ENCODE measurements at places on chromosomes 1 and 21.

DNA sequence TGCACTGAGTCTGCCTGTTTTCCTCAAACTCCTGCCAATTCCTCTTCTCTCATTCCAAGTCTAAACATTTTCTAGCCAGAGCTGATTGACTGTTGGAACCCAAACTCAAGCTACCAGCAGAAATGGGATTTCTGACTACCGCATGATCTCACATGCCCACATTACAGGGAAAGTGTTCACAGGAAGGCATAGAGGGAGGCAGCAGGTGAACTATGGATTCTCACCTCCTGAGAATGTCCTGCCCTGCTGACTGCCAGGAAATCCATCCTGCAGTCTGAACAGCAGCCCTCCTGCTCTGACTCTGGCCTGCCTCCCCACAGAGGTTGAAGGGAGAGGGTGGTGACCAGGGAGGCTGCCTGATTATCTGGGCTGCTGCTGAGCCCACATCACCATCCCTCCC is 22.5 kb downstream of the IQGAP3 start:
- H3K4me3 ChIP-seq: no peak overlapping the region
- H3K27me3 ChIP-seq: no peaks in the 10 kb centered on the region
- peaks cover 3% of the 10 kb centered on the region for H3K4me1 ChIP-seq
- DNase-seq: no peak
- H3K27ac ChIP-seq: no peak overlapping the region

GRCh38 chr1:32208891-32209328 is at the start of gene DCDC2B:
Gene DCDC2B, plus strand, starts transcription at chr1:32209089. Its CDS starts 5 bp downstream, at chr1:32209094.
- no peak within 1 kb of the TSS for H3K4me3 ChIP-seq
- peaks cover 18% of the 10 kb centered on the region for H3K4me1 ChIP-seq
- peak within 1 kb of the TSS; percentile 48 for H3K27ac ChIP-seq
- DNase-seq: no peak
- H3K36me3 ChIP-seq: peaks cover 10% of the 10 kb centered on the region

DNA sequence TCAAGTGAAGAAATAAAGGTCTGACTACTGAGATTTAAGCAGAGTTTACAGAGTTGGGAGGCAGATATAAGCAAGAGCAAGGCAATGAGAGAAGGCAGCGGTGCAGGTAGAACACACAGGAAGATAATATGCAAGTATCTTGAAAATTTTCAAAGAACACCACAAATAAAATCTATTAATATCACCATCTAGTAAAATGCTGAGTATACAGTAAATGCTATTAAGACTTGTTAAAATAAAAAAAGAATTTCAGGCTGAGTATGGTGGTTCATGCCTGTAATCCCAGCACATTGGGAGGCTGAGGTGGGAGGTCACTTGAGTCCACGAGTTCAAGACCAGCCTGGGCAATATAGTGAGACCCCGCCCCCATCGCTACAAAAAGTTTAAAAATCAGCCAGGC is 20.0 kb downstream of the SORT1 start:
- H3K4me1 ChIP-seq: peaks cover 14% of the 10 kb centered on the region
- peaks cover 4% of the 10 kb centered on the region for H3K27me3 ChIP-seq
- H3K36me3 ChIP-seq: no peaks in the 10 kb centered on the region
- no peak overlapping the region for H3K27ac ChIP-seq

- no peaks in the 10 kb centered on the region for H3K4me1 ChIP-seq
- no peak overlapping the region for H3K27ac ChIP-seq
- DNase-seq: no peak
- H3K4me3 ChIP-seq: no peak overlapping the region
These were observed 327.9 kb upstream of the PROX1 start for GRCh38 chr1:213659580-213660547.

DNA sequence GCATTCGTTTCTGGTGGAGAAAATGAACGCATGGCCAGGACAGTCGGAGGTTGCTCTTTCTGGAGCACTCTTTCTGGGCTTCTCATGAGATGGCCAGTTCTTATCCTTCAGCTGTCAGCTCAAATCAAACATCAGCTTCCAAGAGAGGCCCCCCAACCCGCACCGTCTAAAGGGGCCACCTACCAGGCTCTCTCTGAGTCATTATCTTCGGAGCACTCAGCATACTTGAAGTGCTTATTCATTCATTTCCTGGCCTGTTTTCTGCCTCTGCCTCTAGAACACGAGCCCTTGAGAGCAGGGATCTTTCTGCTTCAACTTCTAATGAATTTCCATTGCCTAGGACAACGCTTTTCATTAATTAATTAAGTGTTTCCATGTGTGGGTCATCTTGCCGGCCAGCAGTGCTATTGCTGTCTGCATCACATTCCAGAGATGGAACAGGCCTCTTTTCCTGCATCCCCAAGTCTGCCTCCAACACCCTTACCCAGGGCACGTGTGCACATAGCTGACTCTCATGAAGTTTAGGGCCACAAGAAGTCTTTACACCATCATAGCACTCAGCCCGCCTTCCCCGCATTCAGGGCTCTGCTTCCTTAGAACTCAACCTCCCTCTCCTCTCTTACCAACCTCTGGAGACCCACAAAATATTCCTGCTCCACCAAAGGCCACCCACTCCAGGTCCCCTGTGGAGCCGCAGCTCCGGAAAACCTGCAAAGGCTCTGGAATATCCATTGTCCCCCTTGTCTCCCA is 52.1 kb upstream of the LAPTM5 start:
- no peak overlapping the region for H3K4me3 ChIP-seq
- no peaks in the 10 kb centered on the region for H3K4me1 ChIP-seq
- H3K36me3 ChIP-seq: no peaks in the 10 kb centered on the region

- no peaks in the 10 kb centered on the region for H3K27me3 ChIP-seq
- H3K27ac ChIP-seq: no peak overlapping the region
- H3K4me3 ChIP-seq: no peak overlapping the region
- no peaks in the 10 kb centered on the region for H3K36me3 ChIP-seq
These were observed 62.3 kb downstream of the DISP3 start for GRCh38 chr1:11541236-11541635.

GRCh38 chr1:177246710-177247580 is 76.2 kb downstream of the BRINP2 start:
- no peak overlapping the region for H3K4me3 ChIP-seq
- no peak overlapping the region for H3K27ac ChIP-seq
- no peaks in the 10 kb centered on the region for H3K27me3 ChIP-seq
- H3K4me1 ChIP-seq: no peaks in the 10 kb centered on the region
